ENCODE measurements at places on chromosomes 13 and 19.

GRCh38 chr19:44367024-44367423 is 10.5 kb upstream of the ZNF112 start:
- DNase-seq, result no peak

GRCh38 chr19:18893587-18894253 is 2.2 kb downstream of the CERS1 start:
- DNase-seq, result no peak

DNA sequence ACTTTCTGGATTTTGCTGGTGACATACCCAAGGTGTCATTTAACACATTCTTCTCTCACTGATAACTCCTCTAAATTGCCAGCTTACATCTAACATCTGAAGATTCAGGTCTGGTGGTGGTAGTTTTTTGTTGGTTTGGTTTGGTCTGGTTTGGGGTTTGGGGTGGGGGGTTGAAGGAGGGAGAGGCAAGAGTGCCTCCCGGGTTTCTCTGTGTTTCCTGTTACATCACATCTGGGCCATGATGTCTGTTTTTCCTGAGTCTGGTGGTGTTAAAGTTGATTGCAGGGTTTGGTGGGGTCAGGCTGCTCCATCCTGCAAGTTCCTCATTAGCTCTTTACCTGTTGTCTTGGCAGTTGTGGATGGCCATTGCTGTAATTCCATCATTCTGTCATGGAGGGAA is 155.8 kb upstream of the UBL3 start:
- no peak for DNase-seq

DNA sequence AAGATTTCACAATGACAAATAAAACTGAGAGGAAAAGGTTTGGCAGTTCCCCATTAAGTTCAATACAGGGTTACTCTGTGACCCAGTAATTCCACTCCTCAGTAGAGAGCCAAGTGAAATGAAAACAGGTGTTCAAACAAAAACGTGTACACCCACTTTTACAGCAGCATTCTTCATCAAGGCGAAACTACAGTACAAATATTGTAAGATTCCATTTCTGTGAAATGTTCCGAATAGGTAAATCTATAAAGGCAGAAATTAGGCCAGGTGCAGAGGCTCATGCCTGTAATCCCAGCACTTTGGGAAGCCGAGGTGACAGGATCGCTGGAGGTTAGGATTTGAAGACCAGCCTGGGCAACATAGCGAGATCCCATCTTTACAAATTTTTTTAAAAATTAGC is 8.9 kb upstream of the GDF15 start:
- no peak for DNase-seq

- DNase-seq, result peak; percentile 18
These were observed 10.0 kb downstream of the ZNF383 start for GRCh38 chr19:37227996-37228395.

- DNase-seq, result no peak
These were observed 2494.2 kb upstream of the PCDH20 start for GRCh38 chr13:63909726-63910375.

- no peak for DNase-seq
These were observed at the start of gene FREM2 for GRCh38 chr13:38686577-38687245. FREM2 (plus strand) TSS chr13:38687077; CDS start chr13:38687345, 268 bp downstream.

DNA sequence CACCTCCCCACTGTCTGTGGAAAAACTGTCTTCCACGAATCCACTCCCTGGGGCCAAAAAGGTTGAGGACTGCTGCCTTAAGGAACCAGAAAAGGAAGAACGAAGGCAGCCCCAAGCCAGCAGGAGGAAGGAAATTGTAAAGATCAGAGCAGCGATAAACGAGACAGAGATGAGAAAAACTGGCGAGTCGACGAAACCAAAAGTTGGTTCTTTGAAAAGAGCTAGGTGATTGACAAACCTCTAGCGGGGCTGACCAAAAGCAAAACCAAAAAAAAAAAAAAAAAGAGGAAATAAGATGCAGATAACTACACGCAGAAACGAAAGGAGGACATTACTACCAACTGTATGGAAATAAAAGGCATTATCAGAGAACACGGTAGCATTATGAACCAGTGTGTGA is 76.9 kb downstream of the GADD45B start:
- peak; percentile 81 for DNase-seq

DNA sequence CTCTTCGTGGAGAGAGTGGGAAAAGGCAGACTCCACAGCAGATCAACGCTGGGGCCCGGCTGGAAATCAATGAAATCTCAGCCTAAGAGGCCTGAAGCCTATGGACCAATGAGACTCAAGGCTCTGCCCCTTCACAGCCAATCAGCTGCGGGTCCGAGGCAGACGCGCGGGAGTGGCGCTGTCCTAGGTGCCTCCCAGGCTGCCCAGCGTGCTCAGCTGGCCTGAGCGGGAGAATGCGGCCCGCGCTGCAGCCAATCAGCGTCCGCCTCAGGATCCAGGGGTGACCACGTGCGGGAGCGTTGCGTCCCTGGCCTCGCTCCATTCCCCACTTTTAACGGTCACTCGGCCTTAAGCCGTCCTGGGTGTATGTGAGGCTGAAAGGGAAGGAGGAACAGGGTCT is at the start of gene ZBTB32:
TSS of gene ZBTB32 (plus strand) at position 341 of the 400 bp plus-strand sequence. CDS start 10,069 bp downstream, outside the sequence.
- peak; percentile 26 for DNase-seq

DNA sequence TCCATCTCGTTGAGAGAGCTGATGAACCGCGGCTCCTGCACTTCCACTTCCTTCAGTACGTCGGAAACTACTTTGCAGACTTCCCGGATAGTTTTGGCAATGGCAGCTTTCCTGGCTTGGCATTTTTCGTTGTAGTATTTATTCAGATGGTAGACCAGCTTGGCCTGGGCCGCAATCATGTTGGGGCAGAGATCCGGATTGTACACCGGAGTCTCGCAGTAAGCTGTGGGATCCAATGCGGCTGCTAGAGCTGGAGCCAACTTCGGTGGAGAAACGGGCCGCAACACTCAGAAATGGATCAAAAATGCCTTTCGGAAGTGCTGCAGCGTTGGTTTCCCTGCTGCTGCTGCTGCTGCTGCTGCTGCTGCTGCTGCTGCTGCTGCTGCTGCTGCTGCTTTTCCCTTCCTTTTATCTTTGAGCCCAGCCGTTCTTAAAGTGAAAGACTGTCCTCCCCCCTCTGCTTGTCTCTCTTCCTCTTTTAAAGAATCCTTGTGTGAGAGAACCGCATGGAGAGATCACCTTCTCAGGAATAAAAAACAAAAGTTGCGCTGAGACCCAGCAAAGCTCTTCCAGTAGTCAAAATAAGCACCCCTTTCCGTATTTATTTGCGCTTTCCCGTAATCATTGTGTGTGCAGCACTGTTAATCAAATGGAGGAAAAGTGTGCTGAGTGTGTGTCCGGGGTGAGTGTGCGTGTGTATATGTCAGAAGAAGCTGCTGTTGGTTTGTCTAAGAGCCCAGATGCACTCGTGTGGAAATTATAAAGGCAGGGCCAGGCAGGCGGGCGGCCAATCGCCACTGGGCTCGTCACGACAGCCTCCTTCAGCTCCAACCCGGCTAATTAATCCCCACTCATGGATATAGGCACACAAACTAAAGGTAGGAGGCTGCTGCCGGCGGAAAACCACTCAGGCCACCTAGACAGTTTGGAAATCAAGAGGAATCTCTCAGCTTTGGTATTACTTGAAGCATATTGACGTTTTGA is at the start of gene MAB21L1:
TSS of gene MAB21L1 (minus strand) at position 730 of the 984 bp plus-strand sequence. CDS start at position 179, 551 bp downstream.
- DNase-seq, result no peak

DNA sequence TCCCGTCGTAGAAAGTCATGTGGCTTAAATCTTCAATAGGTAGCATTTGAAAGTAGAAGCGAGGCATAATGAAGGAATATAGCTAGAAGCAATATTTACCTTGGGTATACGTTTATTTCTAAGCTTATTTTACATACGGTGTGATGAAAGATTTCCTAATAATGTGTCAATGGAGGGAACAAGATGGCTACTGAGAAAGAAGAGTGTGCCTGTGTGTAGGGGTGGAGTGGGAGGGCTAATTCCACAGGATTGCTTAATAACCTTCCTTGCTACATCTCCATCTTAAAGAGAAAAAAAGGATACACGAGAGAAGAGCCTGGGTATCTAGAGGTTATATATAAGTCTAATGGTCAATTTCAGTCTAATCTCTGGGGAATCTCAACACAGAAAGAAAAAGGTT is 2.0 kb downstream of the SPART start:
- DNase-seq, result peak; percentile 83

DNA sequence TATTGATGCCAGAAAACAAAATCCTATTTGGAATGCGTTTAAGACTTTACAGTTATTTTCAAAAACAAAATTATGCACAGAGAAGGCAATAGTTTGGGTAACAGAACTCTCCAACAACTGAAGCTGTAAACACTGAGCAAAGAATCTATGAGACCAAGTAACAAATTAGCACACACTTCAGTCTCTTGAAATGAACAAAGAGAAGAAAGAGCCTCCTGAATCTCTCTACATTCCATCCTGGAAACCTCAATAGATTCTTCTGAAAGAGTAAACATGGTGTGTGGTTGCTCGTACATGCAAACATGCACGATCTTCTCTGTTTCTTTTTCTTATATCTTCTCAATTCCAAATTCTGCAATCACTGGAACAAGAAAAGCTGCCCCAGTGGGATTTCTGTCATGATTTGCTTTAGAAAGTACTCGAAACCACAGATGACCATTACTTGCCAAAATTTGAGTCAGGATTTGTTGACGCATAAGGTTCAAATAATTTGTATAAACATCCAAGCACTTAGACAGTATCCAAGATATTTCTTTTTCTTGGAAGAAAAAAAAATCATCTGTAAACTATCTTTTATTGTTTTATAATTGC is 137.9 kb upstream of the DACH1 start:
- no peak for DNase-seq

DNA sequence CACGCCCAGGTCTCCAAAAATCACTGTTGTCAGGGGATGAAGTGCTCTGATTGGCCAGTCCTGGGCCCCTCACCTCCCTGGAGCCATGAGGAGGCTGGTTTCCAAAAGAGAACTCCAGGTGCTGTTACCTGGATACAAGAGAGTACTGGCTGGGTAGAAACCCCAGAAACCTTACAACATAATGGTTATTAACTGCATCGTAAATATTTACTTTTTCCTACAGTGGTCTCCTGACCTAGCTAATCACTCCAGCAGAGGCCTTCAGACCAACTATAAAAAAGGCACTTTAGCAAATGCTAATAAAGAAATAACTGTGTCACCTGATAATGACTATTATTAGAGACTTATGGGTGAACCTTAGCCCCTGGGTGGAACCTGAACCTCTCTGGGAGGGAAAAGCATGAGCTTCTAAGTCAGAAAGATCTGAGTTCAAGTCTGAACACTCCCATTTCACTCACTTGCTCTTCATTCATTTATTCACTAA is 1.5 kb upstream of the IGSF23 start:
- no peak for DNase-seq

DNA sequence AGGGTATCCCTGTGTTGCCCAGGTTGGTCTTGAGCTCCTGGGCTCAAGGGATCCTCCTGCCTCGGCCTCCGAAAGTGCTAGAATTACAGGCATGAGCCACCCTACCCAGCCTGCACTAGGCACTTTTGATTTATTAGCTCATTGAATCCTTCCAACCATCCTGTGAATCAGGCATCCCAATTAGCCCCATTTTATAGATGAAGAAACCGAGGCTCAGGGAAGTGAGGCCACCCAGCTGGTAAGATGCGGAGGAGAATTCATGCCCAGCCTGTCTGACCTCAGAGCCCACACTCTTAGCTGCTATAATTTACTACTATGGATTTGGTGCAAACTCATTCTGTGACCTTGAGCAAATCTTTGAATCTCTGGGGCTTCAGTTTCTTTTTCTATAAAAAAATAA is 17.8 kb upstream of the CACNG8 start:
- DNase-seq, result no peak

DNA sequence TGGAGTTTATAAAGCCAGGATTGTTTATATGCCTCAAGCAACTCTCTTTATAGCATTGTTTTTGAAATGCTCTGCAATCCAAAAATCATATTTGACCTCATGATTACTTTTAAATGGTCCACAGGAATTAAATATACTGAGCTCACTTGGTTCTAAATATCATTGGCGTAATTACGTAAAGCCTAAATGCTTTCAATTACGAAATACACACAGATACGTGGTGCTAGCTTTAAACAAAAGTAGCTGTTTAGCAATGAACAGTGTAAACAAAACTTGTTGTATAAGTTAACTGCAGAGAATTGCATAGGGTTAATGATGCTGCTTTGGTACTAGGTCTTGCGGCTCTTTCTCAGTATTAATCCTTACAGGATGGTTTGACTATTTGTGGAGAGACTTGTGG is 346.6 kb downstream of the COG6 start:
- no peak for DNase-seq

DNA sequence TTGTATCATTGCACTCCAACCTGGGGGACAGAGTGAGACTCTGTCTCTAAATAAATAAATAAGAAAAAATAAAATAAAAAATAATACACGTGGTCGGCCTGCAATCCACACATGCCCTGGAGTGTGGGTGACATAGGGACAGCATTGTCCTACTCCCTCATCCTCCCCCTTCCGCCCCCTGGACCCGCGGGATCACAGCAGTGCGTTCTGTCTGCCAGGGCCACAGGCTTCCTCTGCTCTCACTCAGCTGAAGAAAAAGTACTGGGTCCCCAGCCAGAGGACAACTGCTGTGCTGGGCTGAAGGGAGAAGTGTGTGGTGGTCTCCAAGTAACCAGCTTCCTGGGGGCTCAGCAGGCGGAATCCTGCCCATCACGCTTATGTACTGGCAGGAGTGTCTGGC is 6.3 kb downstream of the BCAT2 start:
- DNase-seq, result no peak

GRCh38 chr13:39370554-39370953 is 232.4 kb downstream of the LHFPL6 start:
- no peak for DNase-seq

- DNase-seq, result no peak
These were observed at the start of the genes OR7A5 and OR7C1 for GRCh38 chr19:14835011-14835410. OR7A5 (minus strand) TSS chr19:14835185; CDS start chr19:14828241, 6,944 bp downstream. OR7C1 (minus strand) TSS chr19:14835185; CDS start chr19:14800136, 35,049 bp downstream.

GRCh38 chr13:111598747-111599146 is 278.3 kb downstream of the TEX29 start:
- DNase-seq, result no peak

- no peak for DNase-seq
These were observed 640.9 kb upstream of the MIR17HG start for GRCh38 chr13:90706631-90707030.

DNA sequence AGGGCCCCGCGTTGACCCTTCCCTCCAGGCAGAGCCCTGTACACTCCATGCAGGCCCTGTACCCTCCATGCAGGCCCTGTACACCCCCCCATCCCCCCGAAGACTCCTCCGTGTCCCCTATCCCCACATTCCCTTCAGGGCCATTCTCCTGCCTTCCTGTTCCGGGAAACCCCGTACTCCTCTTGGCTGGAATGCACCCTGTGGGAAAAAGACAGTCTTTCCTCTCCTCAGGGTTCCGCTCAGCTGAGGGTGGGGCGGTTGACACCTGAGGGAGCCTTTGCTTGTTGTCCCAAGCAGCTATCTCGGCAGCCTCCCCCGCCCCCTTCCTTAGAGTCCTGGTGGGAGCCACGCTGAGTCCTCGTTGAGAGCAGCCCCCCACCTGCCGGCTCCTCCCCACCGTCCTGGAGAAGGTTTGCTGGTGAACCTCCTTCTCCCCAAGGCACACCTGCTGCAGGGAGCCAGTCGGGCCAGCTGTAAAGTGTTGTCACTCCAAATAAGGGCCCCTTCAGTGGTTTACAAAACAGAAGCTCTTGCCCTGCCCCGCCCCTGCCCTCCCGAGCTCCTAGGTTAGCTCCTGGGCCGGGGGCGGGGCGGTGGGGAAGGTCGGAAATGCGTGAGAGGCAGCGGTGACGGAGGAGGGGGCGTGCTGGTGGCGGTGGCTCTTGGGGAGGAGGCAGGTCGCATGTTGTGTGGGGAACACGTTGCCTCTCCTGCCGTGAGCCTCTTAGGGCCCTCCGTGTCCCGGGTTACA is 1.5 kb downstream of the GNA11 start:
- no peak for DNase-seq

- no peak for DNase-seq
These were observed 163.9 kb downstream of the KCTD15 start for GRCh38 chr19:33960566-33960965.
